ENCODE measurements at places on chromosomes 1 and 21.

GRCh38 chr1:17777330-17777729 lies 22.2 kb downstream of the ACTL8 start:
- DNase-seq, result no peak

DNA sequence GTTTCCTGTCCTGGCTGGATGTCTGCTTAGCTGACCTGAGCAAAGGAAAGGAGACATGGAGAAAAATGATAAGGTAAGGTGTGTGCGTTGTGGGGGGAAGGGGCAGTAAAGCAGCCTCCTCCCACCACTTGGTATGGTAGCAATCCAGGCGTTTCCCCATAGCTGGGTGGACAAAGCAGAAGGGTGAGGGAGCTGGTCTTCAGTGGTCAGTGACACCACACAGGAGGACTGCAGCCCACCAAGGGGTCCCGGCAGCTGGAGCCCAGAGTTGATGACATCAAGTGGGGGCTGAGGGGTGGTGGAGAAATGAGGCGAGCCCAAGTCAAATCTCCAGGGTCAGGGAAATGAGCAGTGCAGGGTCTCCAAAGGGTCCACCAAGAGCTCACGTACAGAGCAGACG lies 69.3 kb upstream of the LRRN2 start:
- no peak for DNase-seq

GRCh38 chr21:37365517-37366481 lies 774 bp upstream of the DYRK1A start:
- DNase-seq, result peak; percentile 39

GRCh38 chr21:41602531-41602930 lies 94.6 kb upstream of the TMPRSS2 start:
- no peak for DNase-seq

DNA sequence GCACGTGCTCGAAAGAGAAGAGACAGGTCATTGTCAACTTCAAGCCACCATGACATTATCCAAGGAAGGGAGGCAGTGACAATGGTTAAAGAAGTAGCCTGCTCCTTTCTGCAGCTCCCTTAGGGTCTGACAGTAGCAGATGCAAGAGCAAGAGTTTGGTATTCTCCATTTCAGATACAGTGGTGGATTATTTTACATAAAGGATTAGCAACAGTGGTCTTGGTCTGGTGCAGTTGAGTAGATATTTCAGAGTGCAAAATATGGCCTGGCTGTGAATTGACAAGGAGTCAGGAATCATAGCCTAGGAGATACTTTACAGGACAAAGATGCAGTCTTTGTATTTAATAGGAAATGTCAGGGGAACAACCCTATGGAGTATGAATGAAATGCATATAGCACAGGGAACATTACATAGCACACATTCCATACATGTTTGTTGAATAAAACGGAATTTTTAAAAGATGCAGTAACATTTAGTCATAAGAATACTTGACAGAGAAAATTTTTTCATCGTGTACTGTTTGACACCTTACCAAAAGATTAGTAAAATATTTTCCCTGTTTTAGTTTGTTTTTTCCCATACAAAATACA lies 41.8 kb downstream of the CHRM3 start:
- no peak for DNase-seq

- DNase-seq, result no peak
Measured at GRCh38 chr1:78092643-78093042, 46.9 kb downstream of the GIPC2 start.

DNA sequence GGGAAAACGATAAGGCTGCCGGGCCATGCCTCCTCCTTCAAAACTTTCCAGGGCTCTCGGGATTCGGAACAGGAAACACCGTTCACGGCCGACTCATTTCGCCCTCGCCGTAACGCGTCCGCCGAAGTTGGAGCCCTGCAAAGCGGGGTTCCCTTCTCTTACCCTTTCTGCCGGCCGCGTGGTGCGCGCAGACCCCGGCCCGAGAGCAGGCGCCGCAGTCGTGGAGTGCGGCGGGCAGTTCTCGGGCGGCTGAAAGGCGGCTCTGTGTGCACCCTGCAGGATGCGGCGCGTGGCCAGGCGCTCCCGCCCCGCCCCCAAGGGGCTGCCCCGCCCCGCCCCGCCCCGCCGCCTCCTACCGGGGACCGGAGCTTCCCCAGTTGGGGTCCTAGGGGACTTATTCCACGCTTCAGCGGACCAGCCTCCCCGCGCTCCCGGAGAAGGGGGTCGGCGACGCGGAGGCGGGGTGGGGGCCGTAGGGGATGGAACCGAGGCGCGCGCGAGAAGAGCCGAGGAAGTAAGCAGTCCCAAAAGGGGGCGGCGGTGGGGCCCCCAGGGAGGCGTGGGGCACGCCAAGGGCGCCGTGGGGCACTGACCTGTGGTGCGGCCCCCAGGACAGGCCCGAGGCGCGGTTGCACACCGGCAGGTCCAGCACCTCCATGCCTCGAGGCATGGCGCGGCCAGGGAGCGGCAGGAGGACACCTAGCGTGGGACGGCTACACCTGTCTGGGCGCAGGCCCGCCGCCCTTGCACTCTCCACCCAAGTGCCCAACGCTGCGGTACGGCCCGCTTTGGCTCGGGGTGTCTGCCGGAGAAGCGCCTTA lies at the start of gene MCOLN2:
MCOLN2 (minus strand) TSS at position 268 of the 821 bp plus-strand sequence; CDS start at position 27, 241 bp downstream.
- DNase-seq, result no peak

- DNase-seq, result no peak
Measured at GRCh38 chr1:32811265-32811664, 5.9 kb downstream of the YARS1 start.

GRCh38 chr1:59026472-59026948 lies 242.7 kb upstream of the JUN start:
- DNase-seq, result no peak

- DNase-seq, result no peak
Measured at GRCh38 chr1:8121261-8122159, 95.4 kb upstream of the ERRFI1 start.

- no peak for DNase-seq
Measured at GRCh38 chr1:22340873-22341272, 110.8 kb upstream of the ZBTB40 start.

DNA sequence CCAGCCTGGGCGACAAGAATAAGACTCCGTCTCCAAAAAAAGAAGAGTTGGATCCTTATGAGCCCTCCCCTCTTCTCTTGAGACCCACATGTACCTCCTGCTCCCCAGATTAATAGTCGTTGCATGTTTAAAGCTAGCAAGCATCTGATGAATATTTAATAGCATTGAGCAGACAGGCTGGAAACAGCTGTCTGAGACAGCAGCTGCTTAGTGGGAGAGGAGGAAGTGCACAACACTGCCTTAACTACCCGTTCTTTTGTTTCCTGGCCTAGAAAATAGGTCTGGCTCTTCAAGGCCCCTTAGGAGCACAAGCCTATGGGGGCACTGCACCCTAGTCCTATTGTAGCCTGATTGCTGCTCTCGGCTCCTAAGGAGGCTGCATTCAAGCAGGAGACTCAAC lies 17.3 kb upstream of the TMEM39B start:
- no peak for DNase-seq

DNA sequence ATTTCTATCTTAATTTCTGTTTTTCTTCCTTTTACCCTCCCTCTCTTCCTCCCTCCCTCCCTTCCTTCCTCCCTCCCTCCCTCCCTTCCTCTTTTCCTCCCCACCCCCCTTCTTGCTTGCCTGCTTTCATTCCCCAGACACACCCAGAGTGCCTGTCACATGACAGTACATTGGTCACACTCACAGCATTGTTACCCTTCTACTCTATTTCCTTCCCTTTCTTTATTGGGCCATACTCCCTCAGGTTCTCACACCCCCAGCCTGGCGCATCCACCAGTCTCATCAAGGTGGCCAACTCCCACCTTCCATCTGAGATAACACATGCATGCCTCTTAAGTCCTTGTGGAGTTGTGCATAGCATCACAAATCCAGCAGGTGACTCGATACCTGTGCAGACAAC lies 10.9 kb downstream of the TMPRSS3 start:
- no peak for DNase-seq

- DNase-seq, result no peak
Measured at GRCh38 chr1:90716552-90717355, at the start of gene BARHL2. BARHL2 (minus strand) TSS chr1:90717302; CDS start chr1:90717195, 107 bp downstream.

DNA sequence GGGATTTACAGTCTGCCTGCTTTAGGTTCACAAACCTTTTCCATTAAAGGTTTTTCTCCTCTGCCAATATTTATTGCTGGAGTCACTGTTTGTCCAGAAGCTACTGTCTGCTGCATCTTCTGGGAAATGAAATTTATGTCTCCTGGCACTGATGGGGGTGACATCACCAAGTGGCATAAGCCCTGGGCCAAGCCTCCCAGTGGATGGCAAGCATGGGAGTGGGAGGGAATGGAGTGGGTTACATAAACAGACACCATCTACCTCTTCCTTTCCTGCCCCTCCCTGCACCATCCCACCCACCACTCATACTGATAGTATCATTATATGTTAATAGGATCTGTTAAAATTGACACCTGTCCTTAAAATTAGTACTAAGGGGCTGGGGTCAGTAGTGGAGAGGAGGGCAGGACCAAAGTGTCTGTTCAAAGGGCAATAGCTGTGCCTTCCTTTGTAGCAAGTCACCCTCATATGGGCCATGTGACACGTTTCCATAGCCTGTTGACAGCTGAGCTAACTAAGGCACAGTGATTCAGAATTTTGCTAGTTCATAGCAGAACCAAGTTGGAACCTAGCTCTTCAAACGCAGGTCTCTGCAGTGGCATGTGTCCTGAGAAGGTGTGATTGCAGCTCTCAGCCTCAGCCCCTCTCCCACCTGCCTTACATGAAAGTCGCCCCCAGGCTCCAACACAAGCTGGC lies 71.0 kb downstream of the MAB21L3 start:
- no peak for DNase-seq

DNA sequence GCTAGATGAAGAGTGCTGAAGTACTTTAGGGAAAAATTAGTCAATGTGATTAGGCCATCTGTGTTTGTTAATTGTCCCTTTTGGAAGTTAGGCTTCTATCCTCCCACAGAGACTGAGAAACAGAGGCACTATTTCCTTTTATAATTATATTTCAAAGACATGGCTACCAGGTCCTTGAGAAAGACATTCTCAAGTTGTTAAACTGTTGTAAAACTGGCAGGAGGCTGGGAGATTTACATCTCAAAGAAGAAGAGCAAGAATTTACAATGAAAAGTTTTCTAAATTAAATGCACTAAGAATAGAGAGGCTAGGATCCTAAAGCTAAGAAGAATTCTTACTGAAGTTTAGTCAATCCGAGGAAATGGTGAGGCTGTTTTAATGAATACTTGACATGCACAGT lies 74.0 kb upstream of the BRINP3 start:
- DNase-seq, result no peak

DNA sequence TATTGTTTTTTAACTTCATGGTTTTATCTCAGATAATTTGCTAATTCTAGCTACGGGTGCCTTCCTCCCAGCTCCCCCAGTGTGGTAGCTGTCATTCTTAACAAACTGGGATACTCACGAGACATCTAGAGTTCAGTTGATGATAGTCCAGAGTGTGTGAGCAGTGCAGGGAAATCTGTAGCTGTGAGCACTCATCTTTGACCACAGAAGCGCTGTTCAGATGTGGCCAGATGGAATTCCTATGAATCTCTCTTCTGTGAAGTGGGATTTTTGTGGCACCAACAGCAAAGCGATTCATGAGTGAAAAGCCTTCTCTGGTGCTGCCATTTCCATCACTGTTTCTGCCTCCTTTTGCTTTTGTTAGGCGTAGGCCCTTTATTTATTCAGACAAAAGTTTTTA lies 125.1 kb downstream of the NFIA start:
- DNase-seq, result no peak

GRCh38 chr1:214402613-214403083 lies 121.7 kb downstream of the SMYD2 start:
- DNase-seq, result no peak

GRCh38 chr1:169390303-169390702 lies 22.3 kb downstream of the BLZF1 start:
- DNase-seq, result no peak

DNA sequence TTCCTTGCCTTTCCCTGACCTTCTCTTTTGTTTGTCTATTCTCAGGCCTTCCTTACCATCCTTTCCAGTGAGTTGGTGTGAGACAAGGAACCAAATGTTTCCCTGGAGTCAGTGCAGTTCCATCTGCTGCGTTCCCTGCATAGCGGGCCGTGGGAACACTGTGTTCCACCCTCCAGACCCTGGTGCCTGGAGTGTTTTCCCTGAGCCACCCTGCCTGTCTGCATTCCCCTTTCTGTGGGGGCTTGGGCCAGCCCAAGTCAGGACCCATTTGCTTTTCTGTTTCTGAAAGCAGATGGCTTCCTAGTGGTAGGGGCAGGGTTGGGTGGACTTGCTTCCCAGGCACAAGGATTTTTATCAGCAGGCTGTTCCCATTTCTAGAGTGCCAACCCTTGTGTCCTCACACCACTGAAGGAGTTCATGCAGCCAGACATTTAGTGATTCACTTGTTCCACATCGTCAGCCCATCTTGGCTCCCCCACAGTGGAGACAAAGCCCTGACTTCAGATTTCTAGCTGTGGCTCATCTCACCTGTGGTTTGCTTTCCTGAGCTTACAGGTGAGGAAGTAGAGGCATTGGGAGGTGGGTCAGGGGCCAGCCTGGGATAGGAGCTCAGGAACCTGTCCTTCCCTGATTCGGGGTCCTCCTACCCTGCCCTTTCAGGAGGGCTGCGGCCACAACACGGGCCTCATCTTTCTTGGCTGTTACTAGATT lies 14.1 kb upstream of the MYOG start:
- no peak for DNase-seq

GRCh38 chr1:9110669-9111356 lies 18.1 kb downstream of the GPR157 start:
- peak; percentile 79 for DNase-seq

- no peak for DNase-seq
Measured at GRCh38 chr1:183577897-183578465, 12.3 kb downstream of the NCF2 start.

DNA sequence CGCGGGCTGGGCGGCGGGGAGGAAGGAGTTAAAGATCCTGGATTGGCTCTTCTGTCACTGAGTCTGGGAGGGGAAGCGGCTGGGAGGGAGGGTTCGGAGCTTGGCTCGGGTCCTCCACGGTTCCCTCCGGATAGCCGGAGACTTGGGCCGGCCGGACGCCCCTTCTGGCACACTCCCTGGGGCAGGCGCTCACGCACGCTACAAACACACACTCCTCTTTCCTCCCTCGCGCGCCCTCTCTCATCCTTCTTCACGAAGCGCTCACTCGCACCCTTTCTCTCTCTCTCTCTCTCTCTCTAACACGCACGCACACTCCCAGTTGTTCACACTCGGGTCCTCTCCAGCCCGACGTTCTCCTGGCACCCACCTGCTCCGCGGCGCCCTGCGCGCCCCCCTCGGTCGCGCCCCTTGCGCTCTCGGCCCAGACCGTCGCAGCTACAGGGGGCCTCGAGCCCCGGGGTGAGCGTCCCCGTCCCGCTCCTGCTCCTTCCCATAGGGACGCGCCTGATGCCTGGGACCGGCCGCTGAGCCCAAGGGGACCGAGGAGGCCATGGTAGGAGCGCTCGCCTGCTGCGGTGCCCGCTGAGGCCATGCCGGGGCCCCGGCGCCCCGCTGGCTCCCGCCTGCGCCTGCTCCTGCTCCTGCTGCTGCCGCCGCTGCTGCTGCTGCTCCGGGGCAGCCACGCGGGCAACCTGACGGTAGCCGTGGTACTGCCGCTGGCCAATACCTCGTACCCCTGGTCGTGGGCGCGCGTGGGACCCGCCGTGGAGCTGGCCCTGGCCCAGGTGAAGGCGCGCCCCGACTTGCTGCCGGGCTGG lies at the start of gene NPR1:
NPR1 (plus strand) TSS at position 170 of the 818 bp plus-strand sequence; CDS start at position 591, 421 bp downstream.
- peak; percentile 16 for DNase-seq
